ENCODE measurements at places on chromosomes 12 and 14. TPM values are rescaled to one million over a fixed set of nuclear protein-coding genes. Genes with fewer than 3 reads are reported as not detected.

Gene KRT6C
- not detected for polyA plus RNA-seq

Gene TMPRSS12
- not detected for polyA plus RNA-seq

DNA sequence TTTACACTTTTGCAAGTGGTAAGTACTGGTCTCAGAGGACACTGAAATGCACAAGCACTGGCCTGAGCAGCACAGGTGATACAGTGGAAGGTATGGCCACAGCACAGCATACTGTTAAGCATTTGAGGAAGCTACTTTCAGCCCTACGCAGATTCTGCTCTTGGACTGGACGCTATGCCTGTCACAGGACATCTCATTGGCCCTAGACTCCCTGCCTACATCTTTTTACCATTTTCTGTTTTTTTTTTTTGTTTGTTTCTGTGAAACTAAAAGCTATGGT, 144.2 kb upstream of the ABCD2 start:
- DNase-seq = no peak

DNA sequence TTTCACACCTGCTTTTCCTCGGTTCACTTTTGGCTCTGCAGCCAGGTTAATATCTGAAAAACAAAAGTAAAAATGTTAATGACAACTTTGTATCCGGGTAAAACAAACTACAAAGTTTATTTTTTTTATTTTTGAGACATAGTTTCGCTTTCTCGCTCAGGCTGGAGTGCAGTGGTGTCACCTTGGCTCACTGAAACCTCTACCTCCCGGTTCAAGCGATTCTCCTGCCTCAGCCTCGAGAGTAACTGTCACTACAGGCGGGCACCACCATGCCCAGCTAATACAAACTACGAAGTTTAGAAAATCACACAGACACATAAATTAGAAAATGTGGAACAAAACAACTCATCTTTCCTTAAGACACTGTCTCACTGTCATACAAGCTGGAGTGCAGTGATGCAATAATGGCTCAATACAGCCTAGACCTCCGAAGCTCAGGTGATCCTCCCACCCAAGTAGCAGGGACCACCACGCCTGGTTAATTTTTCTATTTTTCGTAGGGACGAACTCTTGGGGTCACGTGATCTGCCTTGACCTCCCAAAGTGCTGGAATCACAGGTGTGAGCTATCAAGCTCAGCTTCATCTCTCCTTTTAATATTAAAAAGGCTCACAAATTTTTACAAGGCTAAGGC, 38.1 kb downstream of the HNRNPC start:
- DNase-seq = no peak

DNA sequence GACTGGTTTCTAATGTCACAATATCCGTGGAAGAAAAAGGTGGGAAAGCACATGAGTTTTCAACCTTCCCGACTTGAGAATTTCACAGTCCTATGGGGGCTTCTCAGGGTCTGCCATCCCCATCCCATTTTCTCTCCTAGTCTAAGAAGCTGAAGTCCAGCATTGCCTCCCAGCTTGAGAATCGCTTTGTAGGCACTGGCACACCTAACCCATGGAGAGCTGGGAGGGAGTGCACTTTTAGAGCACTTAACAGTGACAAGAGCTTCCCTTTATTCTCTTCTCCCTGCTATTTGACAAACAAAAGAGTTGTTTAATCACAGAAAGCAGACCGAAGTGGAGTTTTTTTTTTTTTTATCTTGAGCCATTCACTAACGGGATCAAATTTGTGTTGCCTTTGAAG, 22.8 kb upstream of the SRRM4 start:
- no peak for DNase-seq

GRCh38 chr14:97293659-97294058, 496.5 kb downstream of the VRK1 start:
- no peak for DNase-seq

DNA sequence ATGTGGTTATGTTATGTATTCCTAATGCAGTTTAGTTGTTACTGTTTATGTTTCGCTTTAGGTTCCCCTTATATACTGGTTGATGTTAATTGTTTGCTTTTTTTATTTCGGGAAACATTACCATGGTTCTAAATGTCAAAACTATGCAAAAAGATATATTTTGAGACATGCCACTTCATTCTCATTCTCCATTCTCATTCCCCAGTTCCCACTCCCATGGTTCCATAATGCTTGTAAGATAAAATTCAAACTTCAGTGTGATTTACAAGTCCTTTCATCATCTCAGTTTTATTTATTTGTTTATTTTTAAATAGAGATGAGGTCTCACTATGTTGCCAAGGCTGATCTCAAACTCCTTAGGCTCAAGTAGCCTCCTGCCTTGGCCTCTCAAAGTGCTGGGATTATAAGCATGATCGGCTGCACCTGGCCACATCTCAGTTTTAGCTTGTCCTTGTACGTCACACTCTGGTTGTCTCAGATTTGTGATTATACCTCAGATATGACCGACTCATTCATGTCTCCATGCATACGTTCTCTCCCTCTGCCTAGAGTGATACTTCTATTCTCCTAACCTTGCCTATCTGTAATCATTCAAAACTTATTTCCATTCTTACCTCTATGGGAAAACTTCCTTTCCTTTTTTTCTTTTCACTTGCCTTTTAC, 407.8 kb upstream of the RGS6 start:
- no peak for DNase-seq

- DNase-seq = no peak
Measured at GRCh38 chr14:37021390-37021789, 151.0 kb downstream of the SLC25A21 start.

DNA sequence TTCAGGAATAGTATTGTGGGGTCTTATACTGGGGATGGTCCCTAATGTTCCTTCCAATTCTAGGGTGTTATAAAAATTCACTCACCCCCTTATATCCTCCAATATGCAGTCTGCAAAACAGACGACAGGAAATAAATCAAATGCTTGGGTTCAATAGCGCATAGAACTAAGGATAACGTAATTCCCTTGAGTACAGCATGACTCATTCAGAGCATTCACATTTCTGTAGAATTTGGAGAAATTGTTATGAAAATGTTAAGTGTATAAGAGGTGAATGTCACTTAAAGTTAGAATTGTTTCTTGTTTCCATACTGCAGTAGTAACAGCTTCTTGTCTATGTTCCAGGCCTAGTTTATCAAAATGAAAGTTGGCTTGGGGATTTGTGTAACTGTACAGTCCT, 271.4 kb downstream of the RPS29 start:
- DNase-seq = no peak

- DNase-seq = no peak
Measured at GRCh38 chr12:28855761-28856310, 293.2 kb upstream of the FAR2 start.

Measured in BJ (cell line).